ENCODE measurements at places on chromosomes 7 and 10. TPM values are rescaled to one million over a fixed set of nuclear protein-coding genes. Genes with fewer than 3 reads are reported as not detected.

DNA sequence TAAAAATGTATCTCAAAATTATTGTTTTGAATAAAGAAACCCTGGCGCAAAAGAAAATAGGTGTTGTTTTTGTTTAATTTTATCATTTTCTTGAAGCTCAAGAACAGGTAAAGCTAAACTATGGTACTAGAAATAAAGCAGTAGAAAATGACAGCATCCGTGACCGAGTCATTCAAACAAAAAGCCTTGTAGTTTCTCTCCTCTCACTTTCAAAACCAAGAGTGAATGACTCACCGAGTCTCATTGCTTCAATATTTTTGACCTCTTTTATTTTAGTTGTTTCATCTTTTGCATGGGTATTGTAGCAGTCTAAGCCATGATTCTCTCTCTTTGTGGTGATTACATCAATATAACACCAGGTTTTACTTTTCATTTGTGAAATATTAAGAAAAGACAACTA is 396.5 kb downstream of the POM121L12 start:
- no peak for DNase-seq

- DNase-seq: peak; percentile 17
Measured at GRCh38 chr7:130491841-130492522, at the start of gene MEST. Gene MEST, plus strand, starts transcription at chr7:130492085. Its CDS starts 229 bp downstream, at chr7:130492314.

GRCh38 chr7:135508883-135509588 is 866 bp downstream of the CNOT4 start:
- peak; percentile 10 for DNase-seq

DNA sequence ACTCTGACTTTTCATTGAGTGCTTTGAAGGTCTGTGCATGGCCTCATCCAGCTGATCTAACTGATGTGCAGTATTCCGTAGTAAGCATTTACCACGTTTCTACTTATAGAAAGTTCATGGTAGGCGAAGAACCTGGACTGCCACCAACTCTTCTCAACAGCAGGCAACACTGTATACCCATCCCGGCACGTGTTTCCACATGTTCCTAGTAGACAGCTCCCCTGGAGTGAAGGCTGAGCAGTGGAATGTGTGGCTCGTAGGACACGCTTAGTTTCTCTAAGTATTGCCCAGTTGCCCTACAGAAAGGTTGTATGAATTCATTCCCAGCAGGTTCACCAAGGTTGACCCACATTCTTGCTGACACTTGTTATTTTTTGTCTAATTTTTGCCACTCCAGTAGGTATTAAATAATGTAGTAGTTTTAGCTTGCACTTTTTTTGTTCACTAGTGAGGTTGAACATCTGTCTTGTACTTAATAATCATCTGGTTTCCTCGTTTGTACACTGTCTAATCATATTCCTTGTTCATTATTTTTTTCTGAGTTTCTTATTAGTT is 15.2 kb downstream of the PROSER2 start:
- no peak for DNase-seq

DNA sequence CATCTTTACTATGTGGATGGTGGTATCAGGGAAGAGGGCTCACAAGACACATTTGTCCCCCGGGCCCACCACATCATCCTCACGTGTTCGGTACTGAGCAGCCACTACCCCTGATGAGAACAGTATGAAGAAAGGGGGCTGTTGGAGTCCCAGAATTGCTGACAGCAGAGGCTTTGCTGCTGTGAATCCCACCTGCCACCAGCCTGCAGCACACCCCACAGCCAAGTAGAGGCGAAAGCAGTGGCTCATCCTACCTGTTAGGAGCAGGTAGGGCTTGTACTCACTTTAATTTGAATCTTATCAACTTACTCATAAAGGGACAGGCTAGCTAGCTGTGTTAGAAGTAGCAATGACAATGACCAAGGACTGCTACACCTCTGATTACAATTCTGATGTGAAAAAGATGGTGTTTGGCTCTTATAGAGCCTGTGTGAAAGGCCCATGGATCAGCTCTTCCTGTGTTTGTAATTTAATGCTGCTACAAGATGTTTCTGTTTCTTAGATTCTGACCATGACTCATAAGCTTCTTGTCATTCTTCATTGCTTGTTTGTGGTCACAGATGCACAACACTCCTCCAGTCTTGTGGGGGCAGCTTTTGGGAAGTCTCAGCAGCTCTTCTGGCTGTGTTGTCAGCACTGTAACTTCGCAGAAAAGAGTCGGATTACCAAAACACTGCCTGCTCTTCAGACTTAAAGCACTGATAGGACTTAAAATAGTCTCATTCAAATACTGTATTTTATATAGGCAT is 9.1 kb upstream of the CSGALNACT2 start:
- no peak for DNase-seq

DNA sequence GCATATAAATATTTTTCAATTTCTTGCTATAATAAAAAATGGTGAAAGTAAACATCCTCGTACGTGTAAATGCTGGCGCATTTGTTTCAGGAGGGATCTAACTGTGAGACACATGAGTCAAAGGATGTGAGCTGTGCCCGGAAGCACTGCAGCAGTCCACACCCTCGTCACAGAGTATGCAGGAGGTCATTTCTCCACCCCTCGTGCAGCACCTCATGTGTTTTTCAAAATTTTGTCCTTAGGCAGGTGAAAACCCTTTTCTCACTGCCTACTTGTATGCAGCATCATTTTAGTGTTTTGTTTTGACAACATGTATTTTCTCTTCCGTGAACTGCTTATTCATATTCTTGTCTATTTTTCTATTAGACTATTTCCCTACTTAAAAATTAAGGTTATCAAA is 162.7 kb downstream of the AVL9 start:
- DNase-seq: no peak

GRCh38 chr10:106785528-106785927 is 379.0 kb downstream of the SORCS1 start:
- no peak for DNase-seq

DNA sequence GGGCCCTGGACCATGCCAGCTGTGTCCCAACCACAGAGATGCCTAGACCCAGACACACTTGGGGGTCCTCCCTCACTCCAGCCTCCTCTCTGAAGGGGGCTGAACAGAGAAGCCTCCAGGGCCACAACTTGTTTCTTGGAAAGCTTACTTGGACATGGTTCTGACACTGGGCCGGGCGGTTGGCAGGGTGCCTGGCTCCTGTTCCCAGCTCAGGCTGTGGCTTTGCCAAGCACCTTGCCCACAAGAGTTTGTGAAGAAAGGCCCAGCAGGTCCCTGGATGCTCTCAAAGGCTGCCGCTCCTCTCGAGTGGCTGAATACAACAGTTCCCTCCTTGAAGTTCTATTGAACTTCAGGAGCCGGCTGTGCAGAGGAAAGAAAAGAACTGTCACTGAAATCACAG is 181.6 kb downstream of the PTPN20 start:
- DNase-seq: no peak

DNA sequence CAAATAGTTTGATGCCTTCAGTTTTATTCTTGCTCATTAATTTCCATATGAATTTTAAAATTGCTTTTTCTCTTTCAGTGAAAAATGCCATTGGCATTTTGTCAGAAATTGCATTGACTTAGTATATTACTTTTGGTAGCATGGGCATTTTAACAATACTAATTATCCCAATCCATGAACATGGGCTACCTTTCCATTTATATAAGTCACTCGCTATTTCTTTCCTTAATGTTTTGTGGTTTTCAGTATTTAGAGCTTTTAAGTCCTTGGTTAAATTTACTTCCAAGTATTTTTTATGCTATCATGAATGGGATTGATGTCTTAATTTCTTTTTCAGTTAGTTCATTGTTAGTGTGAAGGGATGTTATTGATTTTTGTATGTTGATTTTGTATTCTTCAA is 297.4 kb downstream of the ATRNL1 start:
- DNase-seq: no peak

DNA sequence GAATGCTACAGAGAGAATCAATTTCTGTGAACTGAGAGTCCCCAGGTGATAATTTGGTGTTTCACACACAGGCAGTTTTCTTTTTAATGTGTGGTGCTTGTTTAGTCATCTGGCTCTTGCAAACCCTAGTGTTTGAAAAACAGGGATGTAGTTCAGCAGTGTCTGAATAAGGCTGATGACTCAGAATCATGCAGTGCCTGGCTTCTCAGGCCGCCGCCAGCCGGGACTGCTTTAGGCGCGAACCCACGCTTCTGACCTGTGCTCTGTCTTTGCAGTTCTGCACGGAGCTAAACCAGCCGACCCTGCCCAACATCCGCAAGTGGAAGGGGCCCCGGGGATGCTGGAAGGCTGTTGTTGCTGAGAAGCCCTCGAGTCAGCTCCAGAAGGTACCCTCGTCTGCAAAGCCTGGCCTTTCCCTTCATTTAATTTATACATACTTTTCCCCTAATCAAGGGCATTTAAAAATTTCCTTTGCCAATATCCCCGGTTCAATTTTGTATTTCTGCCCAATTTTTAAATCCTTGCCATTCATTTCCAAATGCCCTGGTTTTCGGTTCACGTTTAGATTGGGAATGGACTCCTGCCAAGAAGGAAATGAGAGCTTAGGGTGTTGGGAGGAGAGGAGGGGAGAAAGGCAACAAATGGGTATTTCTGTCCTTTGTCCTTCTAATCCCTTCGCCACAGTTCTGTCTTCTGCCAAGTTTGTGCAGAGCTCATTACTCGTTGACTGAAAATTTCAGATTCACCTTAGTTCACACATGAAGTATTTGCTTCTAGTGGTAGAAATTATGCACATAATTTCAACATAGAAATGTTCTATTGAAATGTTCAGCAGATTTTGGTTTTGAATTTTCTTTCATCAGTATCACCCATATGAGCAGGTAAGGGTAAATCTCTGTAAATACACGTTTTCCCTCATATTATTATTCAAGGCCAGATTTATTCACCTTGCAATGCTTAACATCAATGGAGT is 108.5 kb upstream of the ANLN start:
- DNase-seq: no peak

GRCh38 chr10:9965341-9965740 is 1052.3 kb upstream of the CELF2 start:
- no peak for DNase-seq

DNA sequence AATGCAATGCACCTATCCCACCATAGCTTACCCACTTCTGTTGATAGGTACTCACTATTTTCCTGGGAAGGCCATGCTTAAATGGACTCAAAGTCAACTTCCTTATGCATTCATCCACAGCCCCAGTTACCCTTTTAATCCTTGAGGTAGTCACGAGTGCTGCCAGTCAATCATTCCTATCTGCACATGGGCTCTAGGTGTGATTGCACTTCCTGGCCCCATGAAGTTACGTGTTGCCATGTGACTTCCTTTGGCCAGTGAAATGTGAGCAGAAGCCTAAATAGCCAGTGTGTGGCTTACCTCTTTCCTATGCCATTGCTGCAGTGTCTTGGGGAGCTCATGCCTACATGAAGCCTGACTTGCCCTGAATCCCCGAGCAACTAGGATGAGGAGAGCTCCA is 23.5 kb upstream of the EIF5AL1 start:
- no peak for DNase-seq

DNA sequence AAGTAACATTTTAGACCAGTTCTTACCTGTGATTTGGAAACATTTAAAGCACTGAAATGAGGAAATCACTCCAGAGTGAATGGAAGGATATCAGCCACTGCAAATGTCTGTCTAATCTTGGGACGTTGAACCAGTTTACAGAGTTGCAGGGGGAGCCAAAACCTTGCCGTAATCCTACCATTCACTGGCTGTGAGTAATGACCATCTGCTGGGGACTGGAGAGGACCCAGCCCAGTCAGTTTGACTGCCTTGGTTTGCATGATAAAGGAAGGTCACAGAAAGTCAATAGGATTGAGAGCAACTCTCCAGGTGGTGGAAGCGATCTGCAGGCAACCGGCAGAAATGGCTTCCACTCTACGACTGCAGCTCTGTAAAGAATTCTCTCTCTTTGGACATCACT is 167.2 kb downstream of the AKR1D1 start:
- peak; percentile 26 for DNase-seq

DNA sequence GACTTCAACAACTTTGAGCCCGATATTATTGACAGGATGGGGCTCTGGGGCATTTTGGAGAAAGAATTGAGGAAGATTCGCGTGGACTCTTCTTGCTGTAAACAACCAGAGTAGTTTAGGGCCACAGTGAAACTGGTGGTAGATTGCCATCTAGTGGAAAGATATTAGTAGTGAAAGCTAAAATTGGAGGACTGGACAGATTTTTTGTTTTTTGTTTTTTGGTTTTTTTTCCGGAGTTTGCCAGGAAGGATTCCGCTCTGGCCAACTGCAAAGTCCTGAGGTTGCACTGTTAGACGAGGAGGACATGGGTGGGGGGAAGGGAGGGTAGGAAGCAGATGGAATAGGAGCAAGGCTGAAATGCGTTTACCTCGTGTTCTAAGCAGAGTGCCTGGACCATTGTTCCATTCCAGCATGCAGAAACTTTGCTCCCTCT is 11.7 kb downstream of the NOBOX start:
- no peak for DNase-seq

DNA sequence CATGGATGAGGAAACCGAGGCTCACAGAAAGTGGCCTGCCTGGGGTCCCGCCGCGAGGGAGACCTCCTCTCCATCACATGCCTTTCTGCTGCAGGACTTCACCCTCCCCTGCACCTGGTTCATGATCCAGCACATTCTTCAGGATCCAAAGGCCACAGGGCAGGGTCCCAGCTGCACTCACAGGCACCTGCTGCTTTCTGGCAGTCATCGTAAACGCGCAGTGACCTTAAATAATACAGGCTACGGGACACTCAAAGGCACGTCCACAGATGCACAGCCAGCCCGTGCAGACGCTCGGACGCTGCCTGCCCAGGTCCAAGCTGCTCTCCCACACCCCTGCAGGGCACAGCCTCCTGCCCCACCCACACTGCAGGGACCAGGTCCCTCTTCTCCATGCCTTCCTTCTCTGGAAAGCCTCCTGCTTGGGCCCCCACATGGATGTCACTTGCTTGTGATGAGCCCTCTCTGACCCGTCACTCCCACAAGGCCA is 49.9 kb downstream of the CALML3 start:
- no peak for DNase-seq

- peak; percentile 67 for DNase-seq
Measured at GRCh38 chr7:87220026-87220733, 648 bp upstream of the TMEM243 start.

- no peak for DNase-seq
Measured at GRCh38 chr10:72466018-72466417, 111.3 kb upstream of the DNAJB12 start.

- no peak for DNase-seq
Measured at GRCh38 chr7:30842542-30843451, 68.9 kb upstream of the AQP1 start.

GRCh38 chr7:20030915-20031362 is 186.2 kb downstream of the MACC1 start:
- no peak for DNase-seq

GRCh38 chr10:22294694-22295093 is 21.5 kb upstream of the COMMD3 start:
- no peak for DNase-seq

The AKR1C3 gene
- total RNA-seq: 4.6 TPM

The CXCL12 gene
- 4.2 TPM for total RNA-seq

The KCP gene
- 6.8 TPM for total RNA-seq

The SLIT1 gene
- 25.5 TPM for total RNA-seq

The NOC3L gene
- 21.8 TPM for total RNA-seq

The ARHGAP22 gene
- total RNA-seq: 4.7 TPM

The AGBL3 gene
- 8.8 TPM for total RNA-seq

The C10orf53 gene
- not detected for total RNA-seq

The C10orf105 gene
- not detected for total RNA-seq

The MBL2 gene
- not detected for total RNA-seq

The NPY gene
- total RNA-seq: 1.1 TPM

The SHLD2 gene
- 19.2 TPM for total RNA-seq

The KMT2C gene
- total RNA-seq: 75.9 TPM

The FIS1 gene
- total RNA-seq: 118 TPM

The ZNF488 gene
- 1.0 TPM for total RNA-seq

The DPP6 gene
- 13.1 TPM for total RNA-seq

The ACTL6B gene
- total RNA-seq: 4.2 TPM

The SLC16A12 gene
- 16.1 TPM for total RNA-seq

The ELFN1 gene
- total RNA-seq: 12.3 TPM

The CCL24 gene
- not detected for total RNA-seq

The PODXL gene
- 27.0 TPM for total RNA-seq

The OR9A2 gene
- not detected for total RNA-seq

The OPN1SW gene
- not detected for total RNA-seq

All from progenitor cell of endocrine pancreas (in vitro differentiated cells).